Activated CD8-positive, alpha-beta memory T cell treated with anti-CD3 and anti-CD28 coated beads for 36 hours (primary cell): ENCODE measurements at places on chromosomes 12 and 14. TPM values are rescaled to one million over a fixed set of nuclear protein-coding genes. Genes with fewer than 3 reads are reported as not detected.

Gene ANGEL1
- total RNA-seq, result 15.1 TPM

Gene SOAT2
- total RNA-seq, result 1.2 TPM

Gene HNF1A
- not detected for total RNA-seq

Gene TSPAN19
- not detected for total RNA-seq

Gene CLEC12A
- total RNA-seq, result not detected

Gene SERPINA1
- 0.27 TPM for total RNA-seq

Gene SDS
- total RNA-seq, result not detected

Gene C14orf39
- total RNA-seq, result not detected

Gene SLC25A47
- total RNA-seq, result not detected

Gene MYH7
- not detected for total RNA-seq

Gene CTSG
- total RNA-seq, result not detected

Gene RGS6
- 0.13 TPM for total RNA-seq
